ENCODE measurements at places on chromosomes 4 and X. TPM values are rescaled to one million over a fixed set of nuclear protein-coding genes. Genes with fewer than 3 reads are reported as not detected.

KCND1 gene
- 1.3 TPM for total RNA-seq

GRCh38 chr4:186695392-186695791 is 28.3 kb downstream of the FAT1 start:
- DNase-seq, result no peak

GRCh38 chrX:115054876-115055275 is 37.5 kb upstream of the IL13RA2 start:
- no peak for DNase-seq

FHIP1A gene
- 2.2 TPM for total RNA-seq

- DNase-seq, result no peak
Measured at GRCh38 chr4:15013585-15013984, 11.3 kb downstream of the CPEB2 start.

DNA sequence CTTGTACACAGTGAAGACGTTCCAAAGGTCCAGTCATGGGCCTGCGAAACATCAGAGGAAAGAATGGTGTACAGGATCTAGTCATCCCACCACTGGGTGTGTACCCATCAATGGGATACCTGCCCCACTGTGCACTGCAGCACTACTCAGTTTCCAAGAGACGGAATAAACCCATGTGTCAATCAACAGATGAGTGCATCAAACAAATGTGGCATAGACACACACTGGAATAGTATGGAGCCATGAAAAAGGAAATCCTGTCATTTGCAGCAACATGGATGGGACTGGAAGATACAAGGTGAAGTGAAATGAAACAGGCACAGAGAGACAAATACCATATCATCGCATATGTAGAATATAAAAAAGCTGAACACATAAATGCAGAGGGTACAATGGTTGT is 48.0 kb downstream of the DHRSX start:
- DNase-seq, result no peak

PPBP gene
- total RNA-seq, result not detected

SPANXN3 gene
- total RNA-seq, result not detected

GC gene
- total RNA-seq, result not detected

DNA sequence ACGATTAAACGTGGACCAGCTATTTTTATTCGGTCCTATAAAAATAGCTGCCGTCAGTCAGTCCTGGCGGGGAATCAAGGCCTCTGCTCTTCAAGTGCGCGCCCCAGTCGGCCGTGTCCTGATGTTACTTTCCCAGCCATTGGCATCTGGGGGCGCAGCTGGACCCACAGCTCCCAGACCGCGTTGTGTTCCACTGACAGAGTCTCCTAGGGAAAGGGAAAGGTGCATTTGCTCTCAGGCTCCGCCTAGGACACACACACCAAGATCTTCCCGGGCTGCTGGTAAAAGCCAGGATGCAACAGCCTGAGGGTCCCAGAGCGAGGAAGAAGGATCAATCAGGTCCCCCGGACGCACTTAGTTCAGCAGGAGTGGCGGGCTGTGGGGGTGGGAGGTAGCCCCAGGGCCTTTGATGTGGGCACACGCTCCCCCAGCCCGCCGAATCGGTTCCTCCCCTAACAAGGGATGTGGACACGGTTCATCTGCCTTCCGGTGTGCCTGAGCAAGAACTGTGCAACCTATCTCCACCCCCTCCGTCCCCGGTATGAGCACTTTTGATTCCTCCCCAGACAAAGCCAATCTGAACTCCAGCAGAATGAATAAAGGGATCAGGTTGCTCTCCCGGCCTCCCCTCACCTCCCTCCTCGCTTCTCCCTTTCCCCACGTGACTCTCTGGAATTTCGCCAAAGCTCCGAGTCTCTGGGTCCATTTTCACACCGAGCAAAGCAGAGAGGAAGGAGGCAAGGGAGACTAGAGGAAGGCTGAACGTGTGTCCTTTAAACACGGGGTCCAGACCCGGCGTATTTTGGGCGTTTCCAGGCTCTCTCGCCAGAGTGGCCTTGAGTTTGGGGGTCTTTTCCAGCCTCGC is 626 bp upstream of the FRAS1 start:
- peak; percentile 41 for DNase-seq

GRCh38 chr4:107210450-107211239 is 174.5 kb upstream of the DKK2 start:
- DNase-seq, result no peak

- DNase-seq, result peak; percentile 88
Measured at GRCh38 chr4:20042769-20043168, 208.9 kb upstream of the SLIT2 start.

PLS3 gene
- total RNA-seq, result 329 TPM

GRCh38 chrX:9729171-9729885 is 36.3 kb downstream of the GPR143 start:
- no peak for DNase-seq

DNA sequence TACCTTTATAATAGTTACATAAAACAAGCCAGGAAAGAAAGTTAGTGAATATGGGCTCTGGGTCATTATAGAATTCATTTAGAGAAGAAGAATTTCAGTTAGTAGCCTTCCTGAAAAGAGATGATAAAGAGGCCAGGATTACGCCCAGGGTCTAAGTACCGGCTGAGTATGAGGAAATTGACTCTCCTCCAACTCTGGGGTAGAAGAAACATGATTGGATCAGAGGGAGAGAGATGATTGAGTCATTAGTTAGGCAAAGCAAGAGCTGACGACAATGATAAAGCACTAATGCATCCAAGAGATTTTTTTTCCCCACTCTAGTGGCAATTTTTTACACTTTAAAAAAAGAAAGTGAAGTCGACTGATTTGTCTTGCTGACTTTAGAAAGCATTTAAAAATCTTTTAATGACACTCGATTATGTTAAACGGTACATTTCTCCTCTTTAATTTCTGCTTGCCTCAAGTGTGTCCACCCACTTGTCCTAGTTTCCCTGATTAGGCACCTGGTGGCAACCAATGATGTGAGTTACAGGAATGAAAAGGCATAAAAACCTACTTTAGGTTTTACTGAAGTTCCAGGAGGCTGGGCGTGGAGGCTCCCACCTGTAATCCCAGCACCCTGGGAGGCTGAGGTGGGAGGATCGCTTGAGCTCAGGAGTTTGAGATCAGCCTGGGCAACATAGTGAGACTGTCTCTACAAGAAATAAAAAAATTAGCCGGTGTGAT is 37.3 kb upstream of the IGFBP7 start:
- DNase-seq, result peak; percentile 22

TLR3 gene
- 5.2 TPM for total RNA-seq

- DNase-seq, result no peak
Measured at GRCh38 chr4:71009086-71009485, 15.6 kb downstream of the DCK start.

DNA sequence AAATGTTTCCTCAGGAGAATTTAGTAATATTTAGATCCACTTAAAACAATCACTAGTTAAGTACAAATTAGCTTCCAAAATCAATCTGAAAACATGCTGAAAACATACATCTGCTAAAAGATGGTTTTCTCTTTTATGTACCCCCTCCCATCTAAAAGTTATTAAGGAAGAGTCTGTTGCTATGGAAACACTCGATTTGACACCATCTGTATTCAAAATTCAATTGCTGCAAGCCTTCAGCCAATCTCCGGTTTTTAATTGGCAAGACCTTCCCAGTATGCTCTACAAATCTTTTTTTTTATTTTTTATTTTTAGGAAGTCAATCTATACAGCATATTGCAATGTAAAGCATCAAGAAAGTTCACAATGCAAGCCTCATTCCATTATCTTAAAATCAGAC is 639.3 kb upstream of the FTHL17 start:
- DNase-seq, result no peak

- DNase-seq, result no peak
Measured at GRCh38 chr4:13763707-13764106, 136.2 kb upstream of the BOD1L1 start.

GRCh38 chr4:159543831-159544230 is 441.0 kb downstream of the RAPGEF2 start:
- DNase-seq, result no peak

DNA sequence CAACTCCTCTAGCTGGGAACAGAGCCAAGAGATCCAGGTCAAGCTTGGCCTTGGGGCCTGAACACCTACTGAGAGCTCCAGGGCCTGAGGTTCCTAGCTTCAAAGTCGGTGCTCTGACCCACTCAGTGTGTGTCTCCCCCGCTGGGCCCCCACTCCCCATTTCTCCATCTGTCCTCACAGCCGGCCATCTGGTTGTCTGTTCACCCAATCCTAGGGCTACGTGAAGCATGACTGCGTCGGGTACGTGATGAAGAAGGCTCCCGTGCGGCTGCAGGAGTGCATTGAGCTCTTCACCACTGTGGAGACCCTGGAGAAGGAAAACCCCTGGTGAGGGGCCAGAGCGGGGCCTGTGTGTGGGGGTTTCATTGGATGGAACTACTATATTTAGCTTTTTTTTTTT is 12.3 kb downstream of the USP11 start:
- no peak for DNase-seq

MAGEB4 gene
- total RNA-seq, result not detected

GRCh38 chrX:107985033-107985432 is 2.9 kb upstream of the TEX13B start:
- DNase-seq, result no peak

GAB1 gene
- total RNA-seq, result 41.8 TPM

DNA sequence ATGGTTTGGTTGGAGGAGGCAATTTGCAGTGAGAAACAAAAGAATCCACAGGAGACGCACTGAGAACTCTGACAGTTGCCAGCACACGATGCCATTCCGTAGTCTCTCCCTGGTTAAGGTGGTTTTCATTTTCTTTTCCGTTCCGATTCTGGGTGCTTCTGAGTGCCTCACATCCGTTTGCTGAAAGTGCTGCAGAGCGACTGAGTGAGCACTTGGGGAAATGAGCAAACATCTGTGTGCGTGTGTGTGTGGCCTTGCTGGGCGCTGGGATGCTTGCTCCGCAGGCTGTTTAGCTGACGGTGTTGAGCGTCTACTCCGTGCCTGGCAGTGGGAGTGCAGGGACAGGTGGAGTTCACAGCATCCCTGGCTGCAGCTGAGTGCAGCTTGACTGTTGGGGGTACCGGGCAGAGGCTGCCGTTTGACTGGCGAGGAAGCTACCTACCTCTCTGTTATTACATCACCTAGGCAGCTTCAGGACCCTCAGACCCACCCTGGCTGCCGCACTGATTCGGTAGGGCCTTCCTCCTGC is 49.3 kb downstream of the SORCS2 start:
- DNase-seq, result no peak

DNA sequence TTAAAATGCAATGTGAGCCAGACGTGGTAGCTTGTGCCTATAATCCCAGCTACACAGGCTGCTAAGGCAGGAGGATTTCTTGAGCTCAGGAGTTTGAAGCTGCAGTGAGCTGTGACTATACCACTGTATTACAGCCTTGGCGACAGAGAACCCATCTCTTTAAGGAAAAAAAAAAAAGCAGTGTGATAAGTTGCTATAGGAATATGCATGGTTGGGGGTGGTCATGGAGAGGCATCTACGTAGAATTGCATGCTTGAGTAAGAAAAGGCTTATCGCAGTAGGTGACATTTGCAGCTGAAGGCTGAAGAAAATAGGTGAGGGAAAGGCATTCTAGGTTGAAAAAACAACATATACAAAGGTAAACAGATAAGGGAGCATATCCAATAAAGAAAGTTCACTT is 4.1 kb downstream of the DIAPH2 start:
- DNase-seq, result no peak

GRCh38 chrX:116241001-116241400 is 70.5 kb downstream of the AGTR2 start:
- DNase-seq, result no peak

TMPRSS11A gene
- total RNA-seq, result not detected

RNF128 gene
- not detected for total RNA-seq

IQSEC2 gene
- total RNA-seq, result 9.9 TPM

SLITRK4 gene
- total RNA-seq, result 0.77 TPM

DNA sequence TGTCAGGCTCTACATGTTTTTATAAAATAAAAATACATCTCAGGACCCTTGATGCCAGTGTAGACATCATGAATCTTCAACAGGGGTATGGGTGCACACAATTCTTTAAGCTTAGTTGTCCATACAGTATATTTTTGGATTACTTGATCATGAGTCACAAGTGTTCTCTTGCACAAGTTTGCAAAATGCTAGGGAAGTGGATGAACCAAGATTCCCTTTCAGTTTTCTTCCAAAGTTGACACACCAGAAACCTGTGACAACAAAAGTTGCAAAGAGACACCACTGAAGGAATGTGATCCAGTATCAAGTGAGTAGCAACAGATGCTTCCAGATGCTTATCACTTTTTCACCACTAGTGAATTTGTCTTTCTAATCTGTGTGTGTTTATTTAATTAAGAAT is 1021.2 kb downstream of the PCDH7 start:
- DNase-seq, result no peak

DNA sequence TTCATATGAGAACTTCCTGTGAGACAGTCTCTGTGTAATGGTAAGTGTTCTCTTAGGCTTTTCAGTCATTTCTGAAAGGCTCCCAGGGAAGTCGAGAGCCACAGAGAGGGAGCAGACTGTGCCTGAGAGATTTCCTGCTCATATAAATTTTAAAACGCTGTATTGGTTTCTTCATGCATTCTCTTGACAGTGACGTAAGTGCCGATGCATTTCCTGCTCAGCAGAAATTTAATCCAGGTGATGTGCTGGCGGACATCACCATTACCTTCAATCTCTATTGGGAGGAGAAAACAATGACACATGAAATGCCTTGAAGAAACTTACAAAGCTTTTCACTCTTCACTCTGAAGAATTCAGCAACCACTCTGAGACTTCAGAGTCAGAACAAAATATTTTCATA is 383.6 kb downstream of the BMPR1B start:
- no peak for DNase-seq

DNA sequence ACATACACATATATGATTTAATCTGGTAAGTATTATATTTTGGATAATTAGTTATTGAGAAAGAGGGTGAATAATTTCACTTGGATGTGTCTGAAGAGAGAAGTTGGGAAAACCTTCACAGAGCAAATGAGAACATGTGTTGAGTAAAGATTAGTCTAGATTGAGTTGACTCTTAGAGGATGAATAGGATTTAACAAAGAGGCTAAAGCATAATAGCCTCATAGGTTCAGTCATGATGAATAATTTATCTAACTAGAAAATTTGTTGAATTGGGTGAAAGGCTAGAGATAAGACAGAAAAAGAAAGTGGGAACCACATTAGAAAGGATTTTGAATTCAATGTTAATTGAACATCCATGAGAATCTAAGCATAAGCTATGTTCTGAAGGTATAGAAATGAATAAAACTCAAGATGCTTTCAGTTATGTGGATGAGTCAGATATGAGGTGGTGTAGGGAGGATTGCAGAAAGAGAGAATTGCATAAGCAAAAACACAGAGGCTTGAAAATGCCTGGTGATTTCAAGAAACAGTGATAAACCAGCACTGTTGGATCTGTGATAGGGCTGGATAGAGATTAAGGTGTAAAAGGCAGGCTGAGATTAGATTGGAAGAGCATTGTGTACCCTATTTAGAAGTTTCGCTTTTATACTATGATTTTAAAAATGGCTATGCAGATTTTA is 207.6 kb upstream of the NR3C2 start:
- no peak for DNase-seq

FAM9B gene
- total RNA-seq, result not detected
